ENCODE measurements at places on chromosomes 11 and 22. TPM values are rescaled to one million over a fixed set of nuclear protein-coding genes. Genes with fewer than 3 reads are reported as not detected.

- no peak for DNase-seq
Measured at GRCh38 chr11:104093426-104094280, 57.2 kb downstream of the DDI1 start.

RBMXL2 gene
- polyA plus RNA-seq: not detected

DNA sequence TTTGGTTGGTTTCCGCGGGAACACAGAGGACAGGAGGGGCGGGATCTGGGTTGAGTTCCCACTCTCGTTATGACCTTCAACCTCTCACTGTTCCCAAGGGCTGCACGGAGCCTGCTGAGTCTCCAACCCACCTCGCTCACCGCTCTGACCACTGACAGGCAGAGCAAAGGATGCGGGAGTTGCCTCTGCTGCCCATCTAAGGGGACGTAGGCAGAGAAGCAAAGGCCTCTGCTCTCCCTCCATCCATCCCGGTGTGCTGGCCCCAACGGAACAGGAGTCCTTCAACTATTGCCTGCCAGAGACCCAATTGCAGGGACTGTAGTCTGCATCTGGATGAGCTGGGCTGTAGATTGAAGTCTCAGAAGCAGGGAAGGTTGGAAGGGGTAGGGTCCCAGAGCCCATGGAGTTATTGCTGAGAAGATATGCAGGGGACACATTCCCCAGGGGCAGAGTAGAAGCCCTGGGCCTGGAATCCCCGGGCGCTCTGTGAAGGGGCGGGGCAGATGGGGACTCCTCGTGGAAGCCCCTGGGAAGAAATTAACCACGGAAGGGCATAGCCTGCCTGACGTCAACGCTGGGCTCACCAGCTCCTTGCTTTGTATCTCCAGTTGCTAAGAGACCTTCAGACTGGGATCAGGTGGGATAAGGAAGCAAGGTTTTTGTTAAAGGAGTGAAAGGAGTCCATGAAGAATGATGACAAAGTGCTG, 12.7 kb upstream of the FXYD2 start:
- DNase-seq: peak; percentile 5

APOA1 gene
- polyA plus RNA-seq: 398 TPM

CNTF gene
- 0.23 TPM for polyA plus RNA-seq

EFCAB6 gene
- polyA plus RNA-seq: 0.44 TPM

OR52H1 gene
- polyA plus RNA-seq: not detected

DNA sequence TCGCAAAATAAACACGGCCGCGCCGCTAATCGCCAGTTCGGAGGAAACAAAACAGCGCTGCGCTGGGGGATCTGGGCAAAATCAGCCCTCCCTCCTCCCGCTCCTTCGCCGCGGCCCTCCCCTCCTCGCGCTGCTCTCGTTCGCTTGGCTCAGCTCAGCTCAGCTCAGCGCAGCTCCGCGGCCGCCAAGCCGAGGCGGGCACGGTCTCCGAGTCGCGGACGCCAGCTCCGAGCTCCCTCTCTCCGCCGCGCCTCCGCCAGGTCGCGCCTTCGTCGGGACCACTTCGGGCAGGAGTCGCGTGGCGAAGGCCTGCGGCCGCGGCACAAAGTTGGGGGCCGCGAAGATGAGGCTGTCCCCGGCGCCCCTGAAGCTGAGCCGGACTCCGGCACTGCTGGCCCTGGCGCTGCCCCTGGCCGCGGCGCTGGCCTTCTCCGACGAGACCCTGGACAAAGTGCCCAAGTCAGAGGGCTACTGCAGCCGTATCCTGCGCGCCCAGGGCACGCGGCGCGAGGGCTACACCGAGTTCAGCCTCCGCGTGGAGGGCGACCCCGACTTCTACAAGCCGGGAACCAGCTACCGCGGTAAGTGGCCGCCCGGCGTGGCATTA, at the start of gene SPON1:
Gene SPON1 (plus strand): TSS at position 162 of the 607 bp plus-strand sequence. CDS start 182 bp downstream, at position 344.
- no peak for DNase-seq

DNA sequence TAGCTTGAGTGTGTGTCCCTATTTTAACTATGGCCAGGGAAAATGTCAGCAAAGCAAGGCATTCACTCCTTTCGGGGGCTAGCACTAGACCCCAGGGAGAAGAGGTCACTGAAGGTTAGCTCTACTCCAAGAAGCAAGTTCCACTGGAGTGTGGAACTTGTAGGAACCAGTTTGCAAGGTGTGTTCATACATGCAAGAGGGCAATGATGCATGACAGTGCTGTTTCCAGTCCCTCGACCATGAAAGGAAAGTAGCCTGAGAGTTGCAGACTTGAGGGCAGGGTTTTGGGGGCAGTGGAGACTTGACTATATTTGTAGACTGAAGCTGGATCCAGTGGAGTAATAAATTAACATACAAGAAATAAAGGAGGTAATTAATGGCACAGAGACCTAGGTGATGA, 21.6 kb upstream of the SLC36A4 start:
- DNase-seq: no peak

DNA sequence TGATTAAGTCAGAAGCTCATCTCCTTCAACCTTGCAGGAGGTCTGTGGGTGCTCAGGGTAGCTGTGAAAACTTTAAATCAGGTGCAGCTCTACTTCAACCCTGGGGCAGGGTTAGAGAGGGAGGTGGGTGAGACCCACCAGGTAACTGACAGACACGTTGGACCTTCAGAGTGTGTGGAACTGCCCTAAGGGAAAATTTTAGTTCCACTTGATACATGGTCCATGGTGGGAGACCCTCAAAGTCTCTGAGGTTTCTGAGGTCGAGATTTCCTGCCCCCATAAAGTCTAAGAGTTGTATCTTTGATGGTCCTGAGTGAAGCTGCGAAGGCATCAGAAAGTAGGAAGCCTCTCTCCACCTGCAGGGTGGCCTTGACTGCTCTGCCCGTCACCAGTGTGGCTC, 23.9 kb upstream of the NNMT start:
- no peak for DNase-seq

- DNase-seq: no peak
Measured at GRCh38 chr22:37625737-37626136, 13.7 kb upstream of the SH3BP1 start.

- no peak for DNase-seq
Measured at GRCh38 chr11:4680341-4680740, 17.3 kb downstream of the OR51E2 start.

DNA sequence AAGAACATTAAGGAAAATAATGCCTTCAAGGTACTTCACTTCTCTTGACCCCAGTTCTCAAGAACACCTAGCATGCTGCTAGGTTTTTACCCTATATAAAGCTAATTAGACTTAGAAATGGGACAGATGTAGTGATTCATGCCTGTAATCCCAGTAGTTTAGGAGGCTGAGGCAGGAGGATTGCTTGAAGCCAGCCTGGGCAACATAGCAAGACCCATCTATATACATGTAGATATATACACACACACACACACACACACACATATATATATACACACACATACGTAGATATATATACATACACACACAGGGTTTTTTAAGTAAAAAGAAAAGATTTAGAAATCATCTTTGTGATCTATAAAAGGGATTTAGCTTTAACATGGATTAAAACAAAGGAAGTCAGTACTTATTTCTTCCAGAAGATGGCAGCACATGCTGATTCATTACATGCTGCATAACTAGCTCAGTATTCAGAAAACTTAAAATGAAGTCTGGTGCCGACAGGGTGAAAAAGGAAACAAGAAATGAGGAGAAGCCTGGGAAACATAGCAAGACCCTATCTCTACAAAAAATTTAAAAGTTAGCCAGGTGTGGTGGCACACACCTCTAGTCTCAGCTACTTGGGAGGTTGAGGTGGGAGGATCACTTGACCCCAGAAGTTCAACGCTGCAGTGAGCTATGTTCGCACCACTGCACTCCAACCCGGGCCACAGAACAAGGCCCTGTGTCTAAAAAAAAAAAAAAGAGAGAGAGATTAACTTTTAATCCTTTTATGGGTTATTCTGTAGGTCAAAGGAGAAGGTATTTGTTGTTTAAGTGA, 28.5 kb upstream of the RBX1 start:
- no peak for DNase-seq

GRCh38 chr22:50201191-50202129, 649 bp downstream of the SELENOO start:
- no peak for DNase-seq

DSCAML1 gene
- 0.88 TPM for polyA plus RNA-seq

DNA sequence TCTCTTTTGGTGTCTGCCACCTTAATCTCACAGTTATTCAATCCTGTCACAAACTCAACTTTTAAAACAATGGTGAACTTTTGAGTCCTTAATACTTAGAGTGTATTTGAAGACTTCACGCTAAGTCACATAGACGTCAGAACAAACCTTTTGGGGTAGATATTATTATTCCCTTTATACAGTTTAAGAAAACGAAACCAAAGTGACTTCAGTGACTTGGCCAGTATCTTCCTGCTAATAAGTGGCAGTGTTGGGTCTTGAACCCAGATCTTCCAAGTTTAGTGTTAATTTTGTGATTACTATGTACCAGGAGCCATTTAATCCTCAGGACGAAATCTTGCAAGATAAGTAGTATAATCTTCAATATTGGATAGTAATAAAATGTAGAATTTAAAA, 691 bp downstream of the CEP295 start:
- DNase-seq: no peak

SMIM38 gene
- polyA plus RNA-seq: 0.22 TPM

OR10A2 gene
- not detected for polyA plus RNA-seq

DNA sequence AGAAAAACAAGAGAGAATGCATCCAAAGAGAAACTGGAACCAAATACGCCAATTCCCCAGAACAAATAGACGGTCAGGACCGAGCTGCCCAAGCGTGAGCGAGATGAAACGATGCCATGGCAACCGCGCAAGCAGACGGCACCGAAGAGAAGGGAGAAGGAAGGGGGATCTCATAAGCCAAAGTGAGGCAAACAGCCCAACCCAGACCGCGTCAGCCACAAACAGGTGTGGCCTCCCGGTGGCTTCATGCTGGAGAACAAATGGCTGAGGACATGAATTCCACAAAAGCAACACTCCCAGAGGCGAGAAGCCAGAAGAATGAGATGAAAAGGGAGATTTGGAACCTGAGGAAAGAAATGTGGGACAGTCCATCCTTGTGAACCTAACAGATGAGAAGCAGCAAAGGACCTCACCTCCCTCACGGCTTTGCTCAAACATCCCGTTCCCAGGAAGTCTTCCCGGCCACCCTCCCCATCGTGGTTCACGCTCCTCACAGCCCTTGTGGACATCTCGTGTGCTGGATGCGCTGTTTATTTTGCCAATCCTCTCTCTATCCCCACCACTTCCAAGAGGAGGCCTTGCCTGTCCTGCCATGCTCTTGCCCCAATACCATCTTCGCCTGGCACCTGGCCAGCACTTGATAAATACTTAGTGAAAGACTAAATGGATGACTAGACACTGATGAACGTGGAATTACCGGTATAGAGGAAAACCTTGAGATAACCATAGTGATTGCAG, 89.1 kb upstream of the RTL6 start:
- no peak for DNase-seq

DNA sequence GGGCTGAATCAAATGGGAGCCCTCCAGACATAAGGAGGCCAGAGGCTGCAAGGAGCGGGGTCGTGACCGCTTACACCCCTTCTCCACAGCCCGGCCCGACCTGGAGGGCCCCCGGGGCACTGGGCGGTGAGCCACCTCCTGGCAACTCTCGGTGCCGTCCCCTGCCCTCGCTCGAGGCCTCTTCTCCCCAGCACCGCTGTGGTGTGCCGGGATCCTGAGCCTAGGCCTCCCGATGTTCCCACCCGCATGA, 432 bp upstream of the GP1BB start:
- DNase-seq: no peak

PANX3 gene
- not detected for polyA plus RNA-seq

- DNase-seq: peak; percentile 84
Measured at GRCh38 chr11:130068986-130069658, 572 bp upstream of the APLP2 start.
